Bronchial epithelial cell (primary cell): ENCODE measurements at places on chromosomes 2 and 18.
A peak's percentile ranks its signal among the peaks of the same experiment; 100 is the strongest.

- no peak for DNase-seq
These were observed 580 bp downstream of the TMEM163 start for GRCh38 chr2:134718023-134718816.

DNA sequence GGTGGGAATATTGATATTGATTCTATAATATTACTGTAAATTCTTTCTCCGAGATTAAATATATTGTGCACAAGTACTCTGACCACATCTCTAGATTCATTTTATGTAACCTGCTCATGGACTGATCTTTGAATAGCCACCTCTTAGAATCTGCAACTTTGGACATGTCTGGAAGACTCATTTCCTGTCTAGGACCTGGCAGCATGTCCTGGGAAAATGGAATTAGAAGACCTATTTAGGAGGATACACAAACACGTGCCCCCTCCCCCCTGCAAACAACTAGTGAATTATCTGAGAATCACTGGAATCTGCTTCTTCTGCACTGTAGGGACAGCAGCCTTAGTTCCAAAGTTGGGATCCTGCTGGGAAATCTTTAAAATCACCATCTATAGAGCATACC lies 94.1 kb downstream of the UBE2E3 start:
- peak; percentile 88 for DNase-seq

GRCh38 chr2:101152272-101153076 lies 1.3 kb upstream of the TBC1D8 start:
- DNase-seq, result peak; percentile 67

GRCh38 chr2:199770716-199771115 lies 80.3 kb downstream of the FTCDNL1 start:
- no peak for DNase-seq

GRCh38 chr18:64416990-64417389 lies 268.1 kb upstream of the LINC00305 start:
- no peak for DNase-seq

DNA sequence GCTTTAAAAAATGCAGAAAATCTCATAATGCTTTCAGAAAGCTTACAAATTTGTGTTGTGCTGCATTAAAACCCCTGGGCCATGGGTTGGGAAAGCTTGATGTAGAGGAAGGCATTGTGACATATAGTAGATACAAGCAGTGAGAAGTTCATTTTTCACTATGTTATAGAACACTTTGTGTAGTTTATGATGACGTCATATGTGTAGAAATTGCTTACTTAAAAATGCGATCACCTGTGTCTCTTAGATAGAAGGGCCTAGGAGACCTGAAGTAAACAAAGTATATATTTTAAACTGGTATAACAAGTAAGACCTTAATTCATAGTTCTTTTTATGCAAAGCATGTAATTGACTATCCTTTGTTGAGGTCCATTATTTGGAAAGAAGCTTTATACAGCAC lies 393.5 kb downstream of the ARHGAP15 start:
- DNase-seq, result no peak

DNA sequence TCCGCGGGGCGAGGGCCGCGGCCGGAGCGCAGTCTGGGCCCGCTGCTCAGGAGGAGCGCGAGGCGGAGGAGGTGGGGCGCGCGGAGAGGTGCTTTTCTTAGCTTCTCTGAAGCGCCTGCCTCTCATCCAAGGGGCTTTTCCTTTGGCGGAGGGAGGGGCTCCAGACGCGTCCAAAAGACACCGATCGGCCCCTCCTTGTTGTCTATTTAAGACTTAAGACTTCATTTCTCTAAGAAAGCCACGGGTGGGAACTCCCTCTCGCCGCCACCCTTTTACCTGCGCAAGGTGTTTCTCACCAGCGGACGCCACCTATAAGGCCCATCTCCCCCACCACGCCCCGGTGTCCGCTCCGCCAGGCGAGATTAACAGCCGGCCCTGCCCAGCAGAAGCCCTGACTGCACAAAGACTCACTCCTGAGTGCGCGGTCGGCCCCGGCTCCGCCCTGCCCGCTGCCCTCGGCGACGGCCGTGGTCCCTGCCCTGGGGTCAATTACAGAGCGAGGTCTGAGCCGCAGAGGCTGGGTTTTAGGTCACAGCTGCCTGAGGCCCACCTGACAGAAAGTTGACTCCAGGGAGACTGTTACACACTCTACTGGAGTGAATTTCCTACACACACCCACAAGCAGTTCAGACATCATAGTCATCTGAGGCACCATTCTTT lies at the start of gene DSC2:
Gene DSC2, minus strand, starts transcription at position 397 of the 660 bp plus-strand sequence. CDS start 450 bp downstream, outside the sequence.
- DNase-seq, result peak; percentile 58

DNA sequence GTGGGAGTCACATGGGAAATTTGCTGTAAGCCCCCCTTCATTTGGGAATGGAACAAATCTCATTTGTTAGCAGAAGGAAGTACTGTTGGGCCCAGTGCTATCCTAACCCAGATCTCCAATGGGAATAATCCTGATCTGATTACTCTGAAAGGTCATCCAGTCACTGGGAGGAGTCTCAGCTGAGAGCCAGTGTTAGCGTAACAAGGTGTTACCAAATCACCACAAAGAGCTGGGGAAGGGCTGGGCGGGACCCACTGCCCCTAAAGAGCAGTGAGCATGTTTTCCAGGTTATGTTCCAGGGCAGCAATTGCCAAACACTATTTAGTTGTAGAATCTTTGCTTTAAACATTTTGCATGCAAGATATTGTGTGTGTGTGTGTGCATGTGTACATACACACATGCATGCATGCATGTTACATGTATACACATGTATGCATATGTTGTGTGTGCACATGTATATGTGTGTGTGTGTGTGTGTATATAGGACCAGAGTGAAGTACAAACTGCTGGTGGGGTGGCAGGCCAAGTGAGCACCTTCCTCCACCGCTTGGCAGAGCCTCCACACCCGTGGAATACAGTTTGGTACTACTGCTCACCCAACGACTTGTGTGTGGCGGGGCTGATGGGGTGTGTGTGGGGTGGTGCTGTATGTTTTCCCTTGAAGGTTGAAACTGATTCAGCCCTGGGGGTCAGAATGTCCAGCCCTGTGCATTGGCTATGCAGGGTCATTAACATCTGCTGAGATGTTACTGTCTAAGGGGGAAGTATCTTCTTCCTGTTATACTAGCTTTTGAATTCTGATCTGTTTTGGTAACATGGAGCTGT lies 15.2 kb downstream of the INPP5D start:
- no peak for DNase-seq

GRCh38 chr18:79863161-79864005 lies 65.6 kb downstream of the KCNG2 start:
- no peak for DNase-seq

DNA sequence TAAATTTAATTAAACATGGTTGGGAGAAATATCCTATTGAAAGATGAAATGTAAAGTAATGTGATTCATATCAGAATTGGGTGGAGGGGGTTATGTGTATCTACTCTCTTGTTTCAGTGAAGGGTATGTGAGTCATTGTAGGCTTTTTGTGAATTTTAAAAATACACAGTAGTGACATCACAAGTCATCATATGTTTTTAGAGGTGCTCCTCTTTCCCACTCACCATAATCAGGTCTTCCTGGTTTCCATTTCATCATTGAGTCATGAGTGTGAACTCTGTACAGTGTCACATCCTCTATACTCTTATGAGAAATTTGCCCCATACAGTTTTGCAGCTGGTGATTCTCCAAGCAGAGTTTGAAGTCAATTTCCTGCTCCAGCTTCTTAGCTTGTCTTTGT lies 18.8 kb downstream of the FSIP2 start:
- DNase-seq, result peak; percentile 93

- no peak for DNase-seq
These were observed 24.5 kb downstream of the GALNT14 start for GRCh38 chr2:31113765-31114164.

DNA sequence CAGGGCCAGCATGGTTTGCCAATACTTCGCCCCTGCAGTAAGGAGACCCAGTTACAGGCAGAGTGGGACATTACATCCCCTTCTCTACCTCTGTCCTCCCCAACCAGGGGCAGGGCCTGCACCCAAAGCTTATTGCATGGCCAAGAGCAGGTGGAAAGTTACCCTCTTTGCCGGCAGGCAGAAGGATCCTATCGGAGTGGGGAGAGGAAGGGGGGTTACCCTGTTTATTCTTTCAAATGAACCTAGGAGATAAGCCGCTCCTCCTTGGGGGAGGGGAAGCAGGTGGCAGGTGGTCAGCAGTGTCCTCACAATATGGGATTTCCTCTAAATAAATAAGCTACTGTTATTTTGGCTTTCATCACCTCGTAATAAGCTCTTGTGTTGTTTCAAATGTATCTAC lies 53.9 kb downstream of the SPATS2L start:
- no peak for DNase-seq

- DNase-seq, result no peak
These were observed 69.7 kb downstream of the DIPK1C start for GRCh38 chr18:74387383-74387782.

- no peak for DNase-seq
These were observed 1.1 kb downstream of the GLI2 start for GRCh38 chr2:120736624-120737339.

DNA sequence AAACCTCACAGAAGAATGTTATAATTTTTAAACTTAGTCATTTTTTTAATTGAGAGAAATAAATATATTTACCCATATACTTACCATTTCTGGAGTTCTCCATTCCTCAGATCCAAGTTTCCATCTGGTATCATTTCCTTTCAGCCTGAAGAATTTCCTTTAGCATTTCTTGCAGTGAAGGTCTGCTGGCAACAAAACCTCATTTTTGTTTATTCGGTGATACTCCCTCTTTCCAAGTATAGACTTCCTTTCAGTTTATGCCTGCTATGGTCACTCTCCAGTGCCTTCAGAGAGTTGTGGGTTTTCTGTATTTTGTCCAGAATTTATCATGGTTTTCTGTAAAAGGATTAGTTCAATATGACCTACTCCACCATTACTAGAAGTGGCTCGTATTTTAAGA lies 17.0 kb downstream of the WDPCP start:
- DNase-seq, result no peak

DNA sequence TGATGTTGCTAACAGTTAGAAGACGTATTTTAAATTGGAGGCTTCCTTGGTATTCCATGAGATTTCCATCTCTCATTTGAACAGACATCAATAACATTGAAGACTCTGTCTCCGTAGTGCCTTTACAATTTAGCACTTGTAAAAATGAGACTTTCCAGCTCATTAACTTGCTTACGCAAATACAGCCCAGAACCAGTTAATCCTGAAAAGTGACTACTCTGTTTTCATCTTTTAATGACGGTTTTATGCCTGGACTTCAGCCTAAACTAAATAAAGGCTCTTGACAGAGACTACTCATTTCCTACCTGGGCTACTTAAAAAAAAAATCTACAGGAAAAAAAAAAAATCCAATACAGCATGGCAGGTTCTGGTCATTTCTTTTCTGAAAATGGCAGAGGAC lies 148.6 kb downstream of the LRATD1 start:
- peak; percentile 78 for DNase-seq

- peak; percentile 50 for DNase-seq
These were observed 219.2 kb downstream of the LRP1B start for GRCh38 chr2:141911485-141912066.

DNA sequence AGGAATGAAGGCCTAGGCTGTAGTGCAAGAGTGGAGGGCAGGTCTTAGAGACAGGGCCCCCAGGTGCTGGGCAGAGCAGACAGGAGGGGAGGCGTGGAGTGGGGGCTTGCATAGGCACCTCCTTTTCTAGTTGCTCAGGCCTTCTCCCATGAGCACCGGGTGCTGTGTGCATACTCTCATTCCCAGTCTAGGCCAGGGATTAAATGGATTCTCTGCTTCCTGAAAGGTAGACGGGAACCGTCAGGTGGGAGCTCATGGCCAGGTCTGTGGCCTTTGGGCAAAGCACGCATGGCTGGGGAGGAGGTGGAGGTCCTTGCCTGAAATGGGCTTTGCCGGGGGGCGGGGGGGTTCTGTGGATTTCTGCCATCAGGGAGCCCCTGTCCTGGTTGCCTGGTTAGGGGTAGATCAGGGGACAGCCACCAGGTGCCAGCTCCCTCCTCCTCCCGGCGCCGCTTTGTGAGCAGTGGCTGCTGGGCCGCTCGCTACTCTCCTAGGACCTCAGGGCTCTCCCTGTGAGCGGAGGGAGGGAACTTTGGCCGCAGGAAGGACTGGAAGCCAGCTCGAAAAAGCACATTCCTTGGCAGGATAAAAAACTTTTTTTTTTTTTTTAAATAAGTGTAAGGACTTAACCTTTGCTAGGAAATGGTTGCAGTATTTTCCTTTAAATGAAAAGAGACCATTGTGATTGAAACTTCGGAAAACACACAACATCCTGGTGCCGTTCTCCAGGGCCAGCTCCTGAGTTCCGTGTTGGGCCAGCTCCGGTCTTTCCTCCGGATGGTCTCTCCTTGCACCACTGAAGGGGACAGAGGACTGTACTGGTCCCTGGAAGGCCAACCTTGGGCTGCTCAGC lies 82.8 kb upstream of the HAAO start:
- DNase-seq, result no peak

DNA sequence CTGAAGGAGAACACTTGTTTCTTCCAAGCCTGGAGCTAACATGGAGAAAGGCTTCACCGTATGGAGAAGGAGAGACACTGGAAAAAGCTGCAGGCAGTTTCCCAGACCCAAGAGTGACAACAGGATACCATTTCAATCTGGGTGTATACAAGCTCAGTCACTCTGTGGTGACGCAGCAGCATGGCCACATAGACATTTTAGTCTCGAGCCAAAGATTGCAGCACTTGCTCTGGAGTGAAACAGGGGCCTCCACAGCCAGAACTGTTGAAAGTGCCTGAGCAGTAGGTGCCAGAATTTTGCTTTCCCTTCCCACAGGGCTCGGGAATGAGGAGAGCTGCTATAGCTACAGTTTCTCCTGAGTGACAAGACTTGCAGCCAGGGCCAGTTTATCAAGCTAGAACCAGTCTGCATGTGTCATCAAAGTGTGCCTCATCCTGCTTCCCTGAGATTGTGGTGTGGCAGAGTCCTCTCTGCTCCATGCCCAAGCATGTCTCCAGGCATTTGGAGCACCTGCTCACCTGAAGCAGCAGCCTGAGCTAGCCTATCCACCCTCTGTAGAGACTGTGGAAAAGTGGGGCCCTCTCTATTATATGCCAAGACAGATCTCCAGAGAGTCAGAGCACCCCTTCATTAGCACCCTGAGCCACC lies 234.6 kb upstream of the CDH19 start:
- DNase-seq, result peak; percentile 98

DNA sequence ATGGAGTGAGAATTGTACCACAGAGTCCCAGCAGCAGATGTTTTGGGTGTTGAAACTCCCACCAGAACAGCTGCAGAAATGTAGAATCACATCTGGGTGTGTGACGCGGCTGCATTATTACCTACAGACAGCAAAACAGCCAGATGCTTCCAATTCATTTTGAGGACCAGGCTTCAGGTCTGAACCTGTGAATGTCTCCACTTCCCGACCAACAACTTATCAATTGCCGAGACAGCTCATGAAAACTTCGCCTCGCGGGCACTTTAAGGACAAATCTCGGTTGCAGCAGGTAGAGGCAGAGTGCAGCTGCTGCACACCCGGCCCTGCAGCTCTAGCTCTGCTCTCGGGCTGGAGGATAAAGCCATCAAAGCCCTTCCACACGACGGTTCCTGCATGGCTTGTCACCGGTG lies 202.0 kb downstream of the HRH4 start:
- no peak for DNase-seq

DNA sequence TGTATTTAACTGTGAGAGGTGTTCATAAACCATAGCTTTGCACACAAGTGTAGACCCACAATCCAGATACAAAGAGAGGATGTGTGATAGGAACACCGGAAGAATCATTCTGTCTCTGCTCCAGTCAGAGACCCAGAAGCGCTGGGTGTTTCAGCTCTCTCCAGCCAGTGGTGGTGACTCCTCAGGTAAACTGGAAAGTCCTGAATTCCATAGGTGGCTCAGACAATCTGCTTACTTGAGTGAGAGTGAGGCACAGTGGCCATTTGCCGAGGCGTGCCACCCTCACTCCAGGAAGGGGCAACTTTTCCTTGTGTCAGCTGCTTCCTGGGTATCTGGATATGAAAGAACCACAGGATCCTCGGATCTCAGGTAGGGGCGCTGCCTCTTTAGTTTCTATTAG lies 171.5 kb downstream of the KCNS3 start:
- DNase-seq, result peak; percentile 24
